ENCODE measurements at places on chromosomes 11 and 22. TPM values are rescaled to one million over a fixed set of nuclear protein-coding genes. Genes with fewer than 3 reads are reported as not detected.

Gene FOLR1
- total RNA-seq = not detected

Gene PGA3
- not detected for total RNA-seq

Gene CCDC81
- total RNA-seq = 0.14 TPM

Gene ARHGAP42
- total RNA-seq = 4.6 TPM

Gene TRIM44
- 37.3 TPM for total RNA-seq

Gene CCDC87
- 0.32 TPM for total RNA-seq

Gene KCNK4
- not detected for total RNA-seq

Gene LIMK2
- total RNA-seq = 80.9 TPM

Gene OR52H1
- total RNA-seq = not detected

Gene PRR33
- total RNA-seq = not detected

Gene EFEMP2
- total RNA-seq = 16.4 TPM

Gene MS4A12
- not detected for total RNA-seq

Gene NRXN2
- total RNA-seq = not detected

Gene PHLDB1
- total RNA-seq = 59.2 TPM

Gene LRP4
- total RNA-seq = 9.5 TPM

Gene OR4D5
- total RNA-seq = not detected

Gene TSPAN32
- not detected for total RNA-seq

Gene TSKU
- 43.3 TPM for total RNA-seq

Gene BIK
- total RNA-seq = 11.8 TPM

Gene FERMT3
- 0.75 TPM for total RNA-seq

Gene HBE1
- not detected for total RNA-seq

Gene KRTAP5-2
- not detected for total RNA-seq

Gene NEFH
- 1.9 TPM for total RNA-seq

Gene PLEKHA7
- total RNA-seq = 0.20 TPM

Gene MYO7A
- total RNA-seq = 0.27 TPM

Gene NXPE2
- total RNA-seq = not detected

Gene SIK2
- 8.7 TPM for total RNA-seq

Gene EIF3M
- total RNA-seq = 327 TPM

Gene MMP8
- total RNA-seq = not detected

Gene OR2D2
- total RNA-seq = 0.11 TPM

Gene PKDREJ
- not detected for total RNA-seq

Gene MS4A14
- total RNA-seq = not detected

Gene APOBEC3B
- total RNA-seq = 0.41 TPM

Gene CSNK2A3
- 1.7 TPM for total RNA-seq
